ENCODE measurements at places on chromosomes 3 and 15.

DNA sequence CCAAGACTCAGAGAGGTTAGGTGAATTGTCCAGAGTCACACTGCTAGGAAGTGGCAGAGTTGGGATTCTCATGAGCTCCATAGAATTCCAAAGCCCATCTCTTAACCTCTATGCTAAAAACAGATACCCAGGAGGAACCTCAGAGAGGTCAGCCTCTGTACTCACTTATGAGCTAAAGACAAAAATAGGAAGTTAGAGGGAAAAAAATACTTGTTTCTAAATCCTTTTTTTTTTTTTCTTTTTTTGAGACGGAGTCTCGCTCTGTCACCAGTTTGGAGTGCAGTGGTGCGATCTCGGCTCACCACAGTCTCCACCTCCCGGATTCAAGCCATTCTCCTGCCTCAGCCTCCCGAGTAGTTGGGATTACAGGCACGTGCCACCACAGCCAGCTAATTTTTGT is 31.4 kb downstream of the FSD2 start:
- no peak for DNase-seq

GRCh38 chr15:99476413-99477222 is 89.2 kb upstream of the MEF2A start:
- no peak for DNase-seq

DNA sequence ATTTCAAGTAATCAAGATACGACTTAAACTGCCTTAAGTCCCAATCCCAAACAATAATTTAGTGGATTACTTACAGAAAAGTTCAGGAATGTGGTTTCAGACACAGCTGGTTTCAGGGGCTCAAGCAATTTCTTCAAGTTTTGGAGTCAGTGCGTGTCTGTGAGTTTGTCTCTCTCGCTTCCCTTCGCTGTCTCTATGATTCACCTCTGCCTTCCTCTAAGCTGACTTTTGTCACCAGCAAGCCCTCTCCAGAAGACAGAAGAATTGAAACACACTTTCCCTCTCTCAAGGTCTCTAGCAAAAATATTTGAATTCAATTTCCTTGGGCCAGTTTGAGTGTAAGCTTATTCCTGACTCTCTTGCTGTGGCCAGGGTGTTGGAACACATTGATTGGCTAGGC is 392.4 kb downstream of the EDEM1 start:
- DNase-seq = no peak

DNA sequence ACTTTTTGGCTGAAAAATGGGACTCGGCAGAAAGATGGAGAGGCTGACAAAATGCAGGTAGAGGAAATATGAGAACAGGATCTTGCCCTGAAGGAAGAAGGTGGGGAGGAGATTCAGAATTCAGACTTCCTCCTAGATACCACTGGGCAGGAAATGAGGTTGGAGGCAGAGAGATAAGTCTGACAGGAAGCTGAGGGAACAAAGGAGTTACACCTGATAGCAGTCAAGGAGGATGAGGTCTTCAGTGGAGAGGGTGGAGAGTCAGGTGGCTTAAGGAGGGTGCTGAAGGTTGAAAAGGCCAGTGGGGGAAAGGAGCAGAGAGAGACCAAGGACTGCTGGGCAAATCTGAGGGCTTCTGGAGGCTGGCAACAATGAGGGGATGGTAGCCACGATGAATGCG is 56.8 kb downstream of the CCR4 start:
- no peak for DNase-seq

GRCh38 chr15:78938658-78939488 is 6.0 kb downstream of the CTSH start:
- DNase-seq = no peak

DNA sequence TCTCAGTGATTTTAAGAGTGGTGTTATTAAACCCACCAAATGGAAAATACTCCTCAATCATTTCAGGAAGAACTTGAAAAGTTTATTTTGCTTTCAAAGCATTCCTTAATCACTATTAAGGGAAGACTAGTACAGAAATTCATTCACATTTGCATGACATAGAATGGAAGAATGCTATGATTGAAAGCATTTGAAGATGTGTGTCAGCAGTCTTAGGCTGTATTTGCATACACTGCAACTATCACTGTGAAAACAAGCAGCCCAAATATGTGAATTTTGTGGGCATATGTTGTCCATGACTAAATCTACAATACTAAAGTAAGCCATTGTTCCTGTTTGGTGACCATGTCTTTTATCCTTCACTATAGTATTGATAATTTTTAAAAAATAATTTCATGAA is 95.8 kb downstream of the CNTN3 start:
- DNase-seq = no peak

DNA sequence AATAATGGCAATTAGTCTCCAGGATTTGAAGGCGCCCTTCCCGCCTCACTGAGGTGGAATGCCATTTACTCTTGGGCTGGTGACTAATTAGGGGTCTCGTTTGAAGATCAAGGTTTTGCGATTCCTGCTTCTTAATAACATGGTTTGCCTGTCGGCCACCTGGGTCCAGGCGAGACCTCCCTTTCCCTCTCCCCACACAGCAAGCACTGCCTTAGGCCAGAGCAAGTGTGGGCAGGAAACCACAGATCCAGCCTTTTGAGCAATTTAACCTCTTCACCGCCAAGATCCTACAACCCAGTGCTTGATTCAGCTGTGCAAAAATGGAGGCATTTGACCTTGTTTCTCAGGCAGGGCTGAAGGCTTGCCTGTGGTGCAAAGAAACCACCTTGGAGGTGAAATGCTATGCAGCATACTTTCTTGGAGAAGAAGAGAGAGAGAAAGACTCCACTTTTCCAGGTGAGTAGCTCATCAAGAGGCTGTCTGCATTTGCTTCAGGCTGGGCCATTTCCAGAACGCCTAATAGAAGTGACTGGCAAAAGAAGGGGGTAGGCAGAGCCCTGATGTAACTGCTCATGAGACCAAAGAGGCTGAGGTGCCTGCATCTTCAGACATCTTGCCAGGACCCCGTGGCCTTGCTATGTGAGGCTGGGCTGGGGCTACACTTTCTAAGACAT is 34.1 kb upstream of the WNT5A start:
- DNase-seq = no peak

- no peak for DNase-seq
Measured at GRCh38 chr3:30124435-30125370, 481.7 kb upstream of the TGFBR2 start.

DNA sequence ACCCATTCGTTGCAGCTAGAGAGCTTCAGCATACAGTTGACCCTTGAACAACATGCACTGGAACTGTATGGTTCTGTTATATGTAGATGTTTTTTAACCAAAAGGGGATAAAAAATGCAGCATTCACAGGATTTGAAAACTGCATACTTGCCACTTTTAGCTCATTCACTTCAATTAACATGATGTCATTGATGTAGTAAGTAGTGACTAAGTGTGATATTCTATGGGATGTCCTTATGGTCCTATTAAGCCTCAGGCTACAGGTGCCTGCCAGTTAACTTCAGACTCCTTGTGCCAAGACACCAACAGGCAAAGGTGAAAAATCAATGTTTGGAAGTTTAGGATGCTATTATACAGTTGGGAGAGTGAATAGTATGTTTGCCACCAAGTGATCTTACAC is 553.6 kb upstream of the NECTIN3 start:
- DNase-seq = no peak

DNA sequence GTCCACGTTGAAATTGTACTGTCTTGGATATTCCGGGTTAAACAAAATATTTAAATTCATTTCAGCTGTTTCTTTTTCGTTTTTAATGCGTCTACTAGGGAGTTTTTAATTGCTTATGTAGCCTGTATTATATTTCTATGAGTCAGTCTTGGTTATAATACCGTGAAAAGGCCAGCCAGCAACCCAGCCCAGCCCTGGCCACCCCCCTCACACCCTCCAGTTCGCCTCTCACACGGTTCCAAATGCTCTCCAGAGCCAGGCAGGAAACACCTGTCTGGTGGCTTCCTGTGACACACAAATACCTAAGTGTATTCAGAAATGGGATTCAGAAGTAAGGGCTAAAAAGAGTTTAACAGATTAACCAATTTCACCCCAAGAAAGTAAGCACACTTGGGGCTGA is 4.4 kb downstream of the SH3BP5 start:
- DNase-seq = peak; percentile 11

GRCh38 chr3:141275032-141275422 is 43.4 kb downstream of the PXYLP1 start:
- no peak for DNase-seq

GRCh38 chr3:8239095-8239494 is 262.5 kb upstream of the LMCD1 start:
- DNase-seq = no peak

- DNase-seq = peak; percentile 22
Measured at GRCh38 chr3:111338059-111338698, 203.8 kb upstream of the CD96 start.

- DNase-seq = no peak
Measured at GRCh38 chr3:127551178-127551577, 39.4 kb downstream of the TPRA1 start.

DNA sequence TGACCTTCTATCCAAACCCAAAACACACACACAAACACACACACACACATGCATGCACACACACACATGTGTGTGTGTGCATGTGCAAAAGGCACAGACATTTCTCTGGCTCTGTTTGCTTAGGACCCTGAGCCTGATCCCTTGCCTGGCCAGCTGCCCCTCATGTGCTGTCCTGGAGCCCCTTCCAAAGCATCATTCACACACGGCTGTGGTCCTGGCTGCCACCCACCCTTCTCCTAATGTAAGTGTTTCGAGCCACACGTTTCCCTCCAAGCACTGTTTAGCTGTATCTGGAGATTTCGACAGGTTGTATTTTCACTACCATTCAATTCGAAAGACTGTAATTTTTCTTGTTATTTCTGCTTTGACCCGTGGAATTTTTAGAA is 45.8 kb upstream of the KLF13 start:
- DNase-seq = no peak

DNA sequence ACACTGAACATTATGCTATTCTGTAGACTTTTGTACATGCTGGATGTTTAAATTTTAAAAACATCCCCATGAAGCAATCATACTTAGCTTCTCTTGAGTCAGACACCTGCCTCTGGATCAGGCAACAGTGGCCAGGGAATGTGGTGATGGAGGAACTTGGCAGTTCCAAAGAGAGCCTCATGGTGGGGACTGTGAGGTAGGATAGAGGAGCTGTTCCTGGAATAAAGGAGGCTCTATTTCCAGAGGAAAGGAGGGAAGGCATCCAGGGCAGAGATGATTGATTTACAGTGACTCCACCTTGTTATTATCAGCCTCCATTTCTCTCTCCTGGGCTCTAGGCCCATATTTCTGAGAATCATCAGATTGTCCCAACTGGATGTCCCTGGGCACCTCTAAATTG is 35.0 kb upstream of the ABHD17C start:
- peak; percentile 5 for DNase-seq

GRCh38 chr3:185658504-185658912 is 72.4 kb downstream of the SENP2 start:
- DNase-seq = no peak
